Bronchus fibroblast of lung (primary cell): ENCODE measurements at places on chromosomes 16 and 17. TPM values are rescaled to one million over a fixed set of nuclear protein-coding genes. Genes with fewer than 3 reads are reported as not detected.

The OTOA gene
- under 0.01 and 0.17 TPM in 2 replicates for total RNA-seq

The TMEM235 gene
- not detected in 2 replicates for total RNA-seq

The RABEP1 gene
- total RNA-seq, result 18.0 and 21.5 TPM in 2 replicates

The WDR59 gene
- total RNA-seq, result 6.7 and 11.6 TPM in 2 replicates

The NPIPA8 gene
- not detected in 2 replicates for total RNA-seq

The FAAP100 gene
- 26.6 and 30.3 TPM in 2 replicates for total RNA-seq

The DHX58 gene
- total RNA-seq, result 4.3 and 5.2 TPM in 2 replicates

The TBC1D3 gene
- not detected in 2 replicates for total RNA-seq

The OSGIN1 gene
- 0.67 and 1.2 TPM in 2 replicates for total RNA-seq

The GGT6 gene
- total RNA-seq, result not detected in 2 replicates

The CDK12 gene
- 13.2 and 16.0 TPM in 2 replicates for total RNA-seq

The LDHD gene
- 0.34 and 0.45 TPM in 2 replicates for total RNA-seq

The GINS3 gene
- 12.3 and 12.8 TPM in 2 replicates for total RNA-seq

The DHRS13 gene
- total RNA-seq, result 2.1 and 5.0 TPM in 2 replicates

The HSD17B2 gene
- total RNA-seq, result not detected in 2 replicates

The GUCY2D gene
- 0.15 TPM in 1 of 2 replicates, not detected in the other for total RNA-seq

The PPP1R1B gene
- total RNA-seq, result 0.45 TPM in 1 of 2 replicates, not detected in the other

The CCL5 gene
- not detected in 2 replicates for total RNA-seq

The GAN gene
- 1.7 and 1.9 TPM in 2 replicates for total RNA-seq

The CD300LG gene
- not detected in 2 replicates for total RNA-seq

The UBE2Z gene
- 66.2 and 70.6 TPM in 2 replicates for total RNA-seq

The CDRT4 gene
- total RNA-seq, result 0.15 TPM in 1 of 2 replicates, not detected in the other

The TP53TG3C gene
- not detected in 2 replicates for total RNA-seq

The CFAP97D1 gene
- total RNA-seq, result not detected in 2 replicates

The PPP1R27 gene
- total RNA-seq, result not detected in 2 replicates

The NECAB2 gene
- 0.30 TPM in 1 of 2 replicates, not detected in the other for total RNA-seq

The SLC6A2 gene
- total RNA-seq, result not detected in 2 replicates

The PYY gene
- 0.45 and 0.50 TPM in 2 replicates for total RNA-seq

The RNF227 gene
- 1.0 and 1.2 TPM in 2 replicates for total RNA-seq

The NOD2 gene
- total RNA-seq, result not detected in 2 replicates

The ASPA gene
- total RNA-seq, result under 0.01 TPM in 1 of 2 replicates, not detected in the other

The ANKRD40CL gene
- total RNA-seq, result not detected in 2 replicates

The MMP15 gene
- total RNA-seq, result 2.2 TPM in 2 replicates

The GDPD1 gene
- 0.45 and 0.50 TPM in 2 replicates for total RNA-seq

The NIP7 gene
- 22.0 and 23.5 TPM in 2 replicates for total RNA-seq

The NPIPA1 gene
- 16.4 and 25.9 TPM in 2 replicates for total RNA-seq

The MYLK3 gene
- total RNA-seq, result under 0.01 TPM in 2 replicates

The C1QBP gene
- 266 and 295 TPM in 2 replicates for total RNA-seq

The CX3CL1 gene
- 0.17 TPM in 1 of 2 replicates, not detected in the other for total RNA-seq

The CORO1A gene
- 7.4 and 7.7 TPM in 2 replicates for total RNA-seq

The OR1A1 gene
- not detected in 2 replicates for total RNA-seq

The SLFN13 gene
- 3.9 and 4.2 TPM in 2 replicates for total RNA-seq

The CSH2 gene
- total RNA-seq, result not detected in 2 replicates

The CCDC154 gene
- total RNA-seq, result under 0.01 TPM in 1 of 2 replicates, not detected in the other

The GAS2L2 gene
- not detected in 2 replicates for total RNA-seq

The SLC13A2 gene
- not detected in 2 replicates for total RNA-seq

The PRKCB gene
- not detected in 2 replicates for total RNA-seq

The MIS12 gene
- total RNA-seq, result 13.8 and 18.2 TPM in 2 replicates

The MSLN gene
- total RNA-seq, result under 0.01 TPM in 1 of 2 replicates, not detected in the other
